ENCODE measurements at places on chromosomes 6 and 20.

- no peak for DNase-seq
These were observed 95.8 kb upstream of the TAB2 start for GRCh38 chr6:149221774-149222070.

DNA sequence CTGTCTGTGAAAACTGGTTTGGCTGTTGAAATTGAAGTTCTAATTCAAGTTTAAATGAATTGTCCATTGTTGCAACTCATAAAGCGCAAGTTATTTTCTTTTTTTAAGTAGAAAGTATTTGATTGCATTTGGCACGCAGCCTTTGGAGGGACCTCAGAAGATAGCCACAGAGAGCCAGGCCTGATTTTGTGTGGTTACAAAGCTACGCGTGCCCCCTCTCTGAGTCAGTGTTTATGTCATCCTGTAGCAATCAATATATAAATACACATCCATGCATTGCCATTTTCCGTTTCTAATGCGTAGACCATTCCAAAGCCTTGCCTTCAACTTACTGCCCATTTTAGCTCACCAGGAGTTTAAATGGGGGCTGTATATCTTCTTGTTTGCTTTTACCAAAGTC is 173.2 kb downstream of the TMEM242 start:
- DNase-seq = no peak

DNA sequence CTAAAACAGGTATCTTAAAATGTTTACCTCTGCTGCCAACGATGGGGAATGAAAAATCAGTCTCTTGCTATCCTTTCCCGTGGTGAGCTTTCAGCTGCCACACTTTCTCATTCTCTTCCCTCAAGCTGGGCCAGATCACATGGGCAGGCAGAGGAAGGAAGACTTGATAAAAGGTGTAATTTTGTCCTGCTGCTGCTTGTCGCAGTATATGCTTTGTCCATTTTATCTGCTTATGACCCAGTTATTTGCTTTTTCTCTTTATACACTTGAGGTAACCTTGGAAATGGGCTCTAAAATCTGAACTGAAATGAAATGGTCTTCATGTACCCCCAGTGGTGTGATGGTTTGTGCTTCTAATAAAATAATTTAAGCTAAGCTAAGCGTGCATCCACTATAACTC is 695.9 kb upstream of the FLRT3 start:
- no peak for DNase-seq

- no peak for DNase-seq
These were observed 77.5 kb upstream of the GJE1 start for GRCh38 chr6:142055219-142055618.

DNA sequence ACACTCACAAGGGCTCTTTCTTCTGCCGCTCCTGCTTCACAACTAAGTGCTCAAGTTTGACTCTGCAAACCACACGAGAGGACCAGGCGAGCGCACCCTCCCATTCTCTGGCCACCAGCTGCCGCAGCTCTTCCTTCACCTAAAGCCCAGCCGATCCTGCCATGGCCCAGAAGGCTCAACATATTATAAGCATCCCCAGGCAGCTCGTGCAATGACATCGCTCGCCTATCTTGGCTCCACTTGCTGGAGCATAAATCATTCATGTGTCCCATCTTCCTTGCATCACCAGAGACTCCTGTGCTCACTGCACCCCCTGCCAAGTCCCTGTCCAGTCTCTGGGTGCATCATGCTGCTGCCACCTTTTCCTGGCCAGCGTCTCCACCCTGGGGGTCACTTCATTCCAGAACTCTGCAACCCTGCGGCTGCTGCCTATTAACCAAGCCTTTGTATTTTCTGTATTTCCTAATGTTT is 59.0 kb downstream of the PSMG4 start:
- DNase-seq = no peak

DNA sequence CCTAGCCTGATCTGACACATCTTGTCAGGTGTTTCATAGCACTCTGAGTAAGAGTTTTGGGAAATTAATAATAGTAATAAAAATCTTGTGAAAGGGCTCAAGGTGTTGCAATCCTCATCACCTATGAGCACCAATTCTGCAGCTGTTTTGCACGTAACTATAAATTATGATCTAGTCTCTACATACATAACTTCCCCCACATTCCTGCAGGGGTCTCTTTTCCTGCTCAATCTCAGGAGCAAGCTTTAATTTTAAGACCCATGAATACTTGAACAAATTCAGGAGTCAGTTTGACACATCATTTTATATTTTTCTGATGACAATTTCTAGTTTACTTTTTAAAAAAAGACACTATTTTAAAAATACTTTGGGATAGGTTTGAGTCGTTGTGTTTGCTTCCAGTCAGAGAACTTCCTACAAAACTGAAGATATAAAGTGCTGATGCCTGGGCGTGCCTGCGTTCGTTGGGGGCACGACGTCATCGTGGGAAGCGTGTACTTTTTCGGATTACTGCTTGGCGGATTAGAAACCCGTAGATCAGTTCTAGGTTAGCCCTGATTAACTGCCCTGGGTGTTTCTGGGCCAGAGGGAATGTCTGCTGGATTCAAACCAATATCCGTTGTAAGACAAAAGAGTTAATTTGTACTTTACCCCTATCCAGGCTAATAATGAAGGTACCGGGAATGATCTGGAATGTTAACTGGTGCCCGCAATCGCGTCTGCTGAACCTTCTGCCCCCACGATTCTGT is 1.0 kb upstream of the E2F3 start:
- peak; percentile 41 for DNase-seq

- no peak for DNase-seq
These were observed 124.1 kb downstream of the FOXA2 start for GRCh38 chr20:22460231-22460630.

- DNase-seq = no peak
These were observed 80.9 kb upstream of the HTR1E start for GRCh38 chr6:86856379-86856778.

- DNase-seq = no peak
These were observed 53.4 kb downstream of the SLX4IP start for GRCh38 chr20:10488534-10488933.

DNA sequence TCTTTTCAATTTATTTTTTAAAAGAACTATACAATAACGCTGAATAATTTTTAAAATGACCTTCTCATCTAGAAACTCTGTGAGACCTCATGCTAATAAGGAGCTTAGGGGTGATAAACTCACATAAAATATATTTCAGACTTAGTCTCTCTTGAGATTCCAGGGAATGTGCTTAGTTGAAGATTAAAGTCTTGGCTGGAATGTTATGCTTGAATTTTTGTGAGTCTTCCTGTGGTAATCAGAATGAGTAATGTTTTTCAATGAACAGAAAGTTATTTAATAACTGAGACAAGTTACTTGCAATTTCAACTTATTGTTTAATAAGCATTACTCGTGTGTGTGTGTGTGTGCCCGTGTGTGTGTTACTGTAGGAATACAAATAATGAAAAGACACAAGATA is 379.9 kb upstream of the EPHA7 start:
- DNase-seq = no peak

DNA sequence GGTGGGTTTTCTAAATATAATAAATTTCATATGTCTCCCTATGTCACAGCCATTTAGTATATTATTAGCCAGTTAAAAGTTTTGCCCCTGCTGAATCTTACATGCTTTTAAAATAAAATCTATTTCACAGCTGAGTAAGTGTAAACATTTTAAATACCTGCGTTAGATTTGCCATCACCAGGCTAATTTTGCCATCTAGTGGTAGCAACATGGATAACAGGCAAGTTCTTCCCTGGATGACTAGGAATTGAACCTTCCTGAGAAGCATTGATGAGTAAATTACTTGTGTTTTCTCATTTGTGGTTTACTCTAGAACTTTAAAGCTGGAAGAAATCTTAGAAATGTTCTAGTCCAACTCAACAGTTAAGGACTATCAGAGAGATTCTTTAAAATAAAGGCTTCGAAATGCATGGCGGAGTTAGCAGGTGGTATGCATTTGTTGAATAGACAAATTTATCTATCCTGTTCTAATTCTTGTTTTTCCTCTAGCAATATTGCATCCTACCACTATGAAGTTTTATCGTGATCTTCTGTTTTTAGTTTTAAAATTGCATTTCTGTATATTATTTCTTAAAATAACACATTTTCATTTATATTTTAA is 2.6 kb downstream of the PRSS35 start:
- peak; percentile 70 for DNase-seq

DNA sequence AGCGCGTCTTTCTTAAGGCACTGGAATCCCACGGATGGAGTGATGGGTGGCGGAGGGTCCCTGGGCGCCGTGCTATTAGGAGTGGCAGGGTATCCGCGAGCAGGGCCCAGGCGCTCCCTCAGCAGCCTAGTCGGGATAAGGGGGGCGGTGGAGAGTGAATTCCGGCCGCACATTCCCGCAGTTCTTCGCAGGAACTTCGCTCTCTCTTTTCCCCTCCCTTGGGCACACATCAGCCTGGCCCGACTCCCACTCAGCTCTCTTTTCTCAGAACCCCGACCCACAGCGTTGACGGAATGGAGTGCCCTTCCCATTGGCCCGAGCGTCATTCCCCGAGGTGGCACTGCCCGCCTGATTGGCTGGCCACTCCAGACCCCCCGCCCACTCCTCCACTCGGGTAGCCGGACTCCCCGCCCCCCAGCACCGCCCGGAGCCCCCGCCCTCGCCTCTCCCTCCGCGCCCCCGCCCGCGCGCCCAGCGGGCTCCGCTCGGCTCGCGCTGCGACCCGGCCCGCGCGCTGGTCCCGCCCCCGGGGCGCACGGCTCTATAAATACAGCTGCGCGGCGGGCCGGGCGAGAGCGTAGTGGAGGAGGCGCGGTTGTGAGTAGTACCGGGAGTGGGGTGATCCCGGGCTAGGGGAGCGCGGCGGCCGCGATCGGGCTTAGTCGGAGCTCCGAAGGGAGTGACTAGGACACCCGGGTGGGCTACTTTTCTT is at the start of gene ID4:
Gene ID4, plus strand, starts transcription at position 572 of the 712 bp plus-strand sequence. CDS start 385 bp downstream, outside the sequence.
- no peak for DNase-seq

- DNase-seq = no peak
These were observed 64.9 kb upstream of the ZFP64 start for GRCh38 chr20:52256454-52256853.

GRCh38 chr6:28357036-28357435 is 7.3 kb downstream of the ZKSCAN3 start:
- DNase-seq = no peak

DNA sequence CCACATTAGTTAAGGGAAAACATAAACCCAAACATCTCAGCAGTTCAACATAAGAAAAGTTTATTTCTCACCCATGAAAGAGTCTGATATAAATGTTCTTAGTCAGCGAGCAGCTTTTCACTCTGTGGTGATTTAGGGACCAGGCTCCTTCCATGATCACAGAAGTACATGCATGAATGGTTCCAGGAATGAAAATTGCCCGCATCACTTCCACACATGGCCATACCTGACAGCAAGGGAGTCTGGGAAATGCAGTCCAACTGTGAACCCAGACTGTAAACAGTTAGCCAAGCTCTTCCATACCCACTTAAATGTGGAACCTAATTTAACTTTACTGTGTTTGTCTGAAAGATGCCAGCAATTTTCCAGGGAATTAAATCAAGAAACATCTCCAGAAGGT is 353.9 kb downstream of the HACE1 start:
- DNase-seq = no peak

GRCh38 chr6:40075056-40075590 is 140.9 kb upstream of the MOCS1 start:
- no peak for DNase-seq

DNA sequence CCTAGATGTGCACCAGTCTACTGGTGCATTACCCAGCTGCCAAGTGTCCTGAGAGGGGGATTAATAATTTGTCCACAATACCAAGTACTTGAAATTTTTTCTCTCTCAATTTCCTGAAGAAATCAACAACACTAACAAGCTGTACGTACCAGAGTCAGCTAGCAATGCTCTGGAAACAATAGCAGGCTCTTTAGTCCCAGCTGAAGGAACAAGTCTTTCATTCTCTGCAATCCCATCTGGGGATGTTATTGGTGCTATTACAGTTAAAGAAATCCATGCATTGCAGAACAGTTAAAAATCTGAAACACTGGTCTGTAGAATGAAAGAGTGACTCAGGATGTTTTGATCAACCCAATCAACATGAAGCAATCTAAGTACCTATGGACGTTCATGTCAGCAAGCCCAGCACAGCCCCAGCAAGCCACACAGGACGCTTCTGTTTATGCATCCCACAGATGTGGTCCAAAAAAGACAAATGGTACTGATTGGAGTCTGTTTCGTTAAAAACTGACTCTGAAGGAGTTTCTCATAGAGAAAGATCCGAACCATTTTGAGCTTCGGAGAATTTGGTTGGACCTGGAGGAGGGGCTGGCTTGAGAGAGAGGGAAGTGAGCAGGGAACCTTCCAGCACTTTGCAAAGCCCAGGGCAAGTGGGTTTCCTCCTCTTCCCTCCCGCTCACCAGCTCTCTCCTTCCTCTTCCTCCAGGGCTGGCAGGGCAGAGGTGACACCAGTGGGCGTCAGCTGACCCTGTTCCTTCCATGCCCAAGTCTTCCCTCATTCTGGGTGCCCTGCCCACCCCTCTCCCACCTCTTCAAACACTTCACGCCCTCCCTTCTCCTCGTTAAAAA is 11.9 kb downstream of the PRR18 start:
- DNase-seq = no peak

DNA sequence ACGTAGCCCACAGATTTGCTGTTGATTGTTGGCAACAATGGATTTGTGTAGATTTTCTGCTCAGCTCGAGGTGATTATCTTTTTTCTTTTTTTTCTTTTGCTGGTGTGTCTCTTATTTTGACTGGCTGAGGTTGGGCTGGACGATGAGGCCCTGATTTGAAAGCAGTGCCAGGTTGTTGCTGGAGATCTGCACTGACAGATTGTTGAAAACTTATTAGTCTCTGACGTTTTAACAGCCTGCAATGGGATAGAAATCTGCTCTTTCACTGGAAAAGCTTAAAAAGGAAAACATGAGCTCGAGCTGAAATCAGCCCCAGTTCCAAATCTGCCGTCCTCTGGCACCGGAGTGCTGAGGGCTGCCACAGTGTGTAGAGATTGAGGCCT is 87.7 kb downstream of the PDE7B start:
- DNase-seq = no peak

DNA sequence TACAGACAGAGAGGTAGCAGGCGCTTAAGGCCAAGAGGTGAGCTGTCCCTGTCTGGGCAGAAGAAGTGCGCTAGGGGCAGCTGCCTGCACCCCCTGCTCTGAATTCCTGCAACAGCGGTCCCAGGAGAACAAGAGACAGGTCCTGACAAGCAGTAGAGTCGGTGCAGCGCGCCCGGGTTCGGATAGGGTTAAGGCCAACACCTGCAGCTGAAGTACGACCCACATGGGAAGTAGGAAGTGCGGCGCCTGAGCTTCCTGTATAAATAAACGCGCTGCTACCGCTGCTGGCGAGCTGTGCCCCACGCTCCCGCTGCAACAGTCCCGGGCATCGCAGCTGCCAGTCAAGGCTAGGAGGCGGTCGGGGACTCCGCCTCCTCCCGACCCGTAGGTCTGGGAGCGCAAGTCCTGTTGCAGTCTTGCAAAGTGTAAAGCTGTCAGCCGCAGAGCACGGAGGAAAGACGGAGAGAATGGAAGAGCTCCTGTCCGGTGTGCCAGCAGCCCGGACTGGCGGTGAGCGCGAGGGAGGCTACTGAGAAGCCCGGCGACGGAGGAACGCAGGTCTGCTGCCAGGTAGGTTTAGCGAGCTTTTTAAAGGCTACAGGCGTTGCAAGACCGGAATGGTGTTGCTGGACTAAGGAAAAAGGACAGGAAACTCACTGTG is at the start of gene RNF144B:
Gene RNF144B, plus strand, starts transcription at position 290 of the 661 bp plus-strand sequence. CDS start 12,185 bp downstream, outside the sequence.
- DNase-seq = peak; percentile 62

Data from T47D (cell line).